CD4-positive, alpha-beta T cell treated with Interleukin-17A for 1 hour (primary cell): ENCODE measurements at places on chromosomes 3 and 15.
A peak's percentile ranks its signal among the peaks of the same experiment; 100 is the strongest.

DNA sequence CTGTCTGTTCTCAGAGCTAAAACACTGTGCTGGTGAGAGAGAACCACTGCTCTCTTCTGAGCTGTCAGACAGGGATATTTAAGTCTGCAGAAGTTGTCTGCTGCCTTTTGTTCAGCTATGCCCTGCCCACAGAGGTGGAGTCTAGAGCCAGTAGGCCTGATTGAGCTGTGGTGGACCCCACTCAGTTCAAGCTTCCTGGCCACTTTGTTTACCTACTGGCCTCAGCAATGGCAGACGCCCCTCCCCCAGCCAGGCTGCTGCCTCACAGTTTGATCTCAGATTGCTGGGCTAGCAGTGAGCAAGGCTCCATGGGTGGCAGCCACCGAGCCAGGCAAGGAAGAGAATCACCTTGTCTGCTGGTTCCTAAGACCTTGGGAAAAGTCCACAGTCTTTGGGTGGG, 21.0 kb upstream of the CACNA1D start:
- DNase-seq, result no peak

DNA sequence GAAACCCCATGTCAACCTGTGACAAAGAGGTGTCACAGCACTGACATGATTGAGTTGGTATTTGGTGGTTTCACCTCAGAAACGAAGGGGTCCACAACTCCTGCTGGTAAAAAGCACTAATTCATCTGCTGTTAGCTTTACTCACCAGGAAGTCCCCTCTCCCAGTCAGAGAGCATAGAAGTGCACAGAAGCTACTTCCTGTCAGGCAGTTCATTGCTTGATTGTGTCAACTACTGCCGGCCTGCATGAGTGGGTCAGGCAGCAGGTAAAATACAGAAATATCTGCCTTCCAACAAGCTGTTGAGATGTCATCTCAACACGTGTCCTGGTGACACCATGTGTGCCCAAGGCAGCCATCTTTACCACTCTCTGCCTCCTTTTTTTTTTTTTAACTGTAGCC, 596.6 kb upstream of the NR2F2 start:
- peak; percentile 7 for DNase-seq

- no peak for DNase-seq
These were observed 4.8 kb downstream of the BMF start for GRCh38 chr15:40103864-40104271.

DNA sequence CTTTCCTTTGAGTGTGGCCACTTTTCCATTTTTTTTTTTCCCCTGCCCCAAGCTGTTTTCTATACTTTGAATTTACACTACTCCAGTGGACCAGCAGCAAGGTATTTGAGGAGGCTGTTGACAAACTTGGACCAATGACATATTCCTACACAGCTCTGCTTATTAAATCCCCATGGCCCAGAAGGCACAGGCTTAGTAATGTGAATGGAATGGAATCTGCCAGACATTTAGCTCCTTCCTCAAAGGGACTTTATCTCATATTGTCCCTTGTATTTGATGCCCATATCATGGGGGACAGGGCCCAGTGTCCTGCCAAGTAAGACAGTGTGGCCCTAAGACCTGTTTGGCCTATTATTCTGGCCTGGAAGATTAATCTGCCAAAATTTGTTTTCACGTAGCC, 107.5 kb downstream of the CHCHD6 start:
- no peak for DNase-seq

DNA sequence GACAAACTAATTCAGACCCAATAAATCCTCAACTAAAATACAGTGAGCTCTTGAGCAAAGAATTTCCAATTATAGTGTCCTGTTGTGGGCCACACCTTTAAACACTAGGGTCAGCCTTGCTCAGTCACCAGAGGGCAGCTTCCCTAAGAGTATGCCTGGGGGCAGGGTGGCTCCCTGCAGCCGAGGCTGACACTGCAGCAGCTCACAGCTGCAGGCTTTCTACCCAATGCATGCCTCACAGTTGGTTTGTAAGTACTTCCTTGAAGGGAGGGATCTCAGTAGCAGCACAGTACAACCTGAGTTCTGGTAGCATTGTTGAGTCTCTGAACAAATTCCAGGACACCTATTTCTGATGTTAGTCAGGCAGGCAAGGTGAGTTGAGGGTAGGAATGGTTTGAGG, 335.6 kb downstream of the TUSC7 start:
- DNase-seq, result no peak
